NCI-H187 (cell line): ENCODE measurements at places on chromosomes 6 and 20.

- no peak for DNase-seq
Observed at GRCh38 chr6:119147101-119148053, 68.9 kb upstream of the FAM184A start.

- no peak for DNase-seq
Observed at GRCh38 chr6:158060455-158061360, 79.0 kb downstream of the SYNJ2 start.

DNA sequence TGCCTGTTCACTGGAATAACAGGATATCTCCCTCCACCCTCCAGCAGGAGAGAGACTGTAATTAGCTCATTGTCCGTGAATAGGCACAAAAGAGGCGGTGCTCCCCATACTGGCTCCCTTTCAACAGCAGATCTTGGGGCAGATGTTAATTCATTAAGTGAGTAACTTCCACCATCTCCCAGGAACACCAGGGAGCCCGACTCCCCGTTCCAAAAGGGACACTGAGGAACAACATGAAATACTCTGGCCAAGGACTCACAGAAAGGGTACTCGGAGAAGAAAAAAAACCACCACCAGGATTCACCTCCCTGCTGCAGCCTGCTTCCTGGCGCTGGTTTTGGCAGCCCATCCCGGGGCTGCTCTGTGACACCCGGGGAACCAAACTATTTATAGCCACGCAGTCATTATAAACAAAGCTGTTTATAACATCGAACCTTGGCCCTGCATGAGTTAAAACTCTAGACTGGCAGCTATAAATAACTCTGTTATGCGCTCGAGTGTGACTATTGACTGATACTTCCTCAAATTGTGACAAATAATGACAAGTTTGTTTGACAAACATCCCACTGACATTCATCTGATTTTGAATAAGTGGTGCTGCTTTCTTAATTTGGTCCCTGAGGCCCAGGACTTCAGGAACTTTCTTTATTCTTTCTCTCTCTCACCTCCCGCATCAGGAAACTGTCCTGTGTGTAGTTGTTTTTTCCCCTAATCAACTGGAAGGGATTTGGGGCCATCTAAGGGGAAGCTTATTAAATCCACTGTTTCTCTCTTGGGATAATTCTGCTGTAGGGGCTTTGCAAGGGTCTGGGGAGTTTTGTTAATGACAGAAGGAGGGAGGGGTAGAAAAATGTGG, 521.6 kb downstream of the CD83 start:
- DNase-seq, result no peak

DNA sequence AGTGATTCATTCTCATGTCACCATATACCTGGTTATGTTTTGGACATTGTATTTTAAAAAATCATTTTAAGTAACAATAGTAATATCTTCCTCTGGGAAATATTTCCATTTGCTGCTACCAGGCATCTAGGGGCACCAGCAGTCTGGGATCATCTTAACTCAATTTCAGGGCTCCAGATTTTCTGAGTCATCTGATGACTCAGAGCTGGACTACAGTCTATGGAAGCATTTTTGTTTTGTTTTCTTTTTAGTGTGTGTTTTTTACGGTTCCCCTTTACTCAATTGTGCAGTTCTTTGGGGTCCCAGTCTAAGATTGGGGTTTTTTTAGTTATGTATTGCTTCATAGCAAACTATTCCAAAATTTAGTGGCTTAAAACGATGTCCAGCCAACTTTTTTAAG, 5.7 kb upstream of the FKBP5 start:
- DNase-seq, result no peak

DNA sequence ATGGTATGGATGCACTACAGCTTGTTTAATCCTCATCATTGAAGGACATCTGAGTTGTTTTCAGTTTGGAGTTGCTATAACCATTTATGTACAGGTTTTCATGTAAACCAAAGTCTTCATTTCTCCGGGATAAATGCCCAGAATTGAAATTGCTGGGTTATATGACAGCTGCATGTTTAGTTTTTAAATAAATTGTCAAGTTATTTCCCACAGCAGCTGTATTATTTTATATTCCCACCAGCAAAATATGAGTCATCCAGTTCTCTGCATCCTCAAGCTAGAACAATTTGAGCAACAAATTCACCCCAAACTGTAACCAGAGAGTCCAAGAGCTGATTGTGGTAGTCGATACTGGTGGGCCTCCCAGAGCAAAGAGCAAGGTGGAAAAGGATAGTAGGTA, 161.0 kb upstream of the PRND start:
- DNase-seq, result no peak

GRCh38 chr20:31566319-31566657, 38.8 kb upstream of the ID1 start:
- no peak for DNase-seq

- no peak for DNase-seq
Observed at GRCh38 chr20:46991880-46992639, 97.4 kb downstream of the EYA2 start.

DNA sequence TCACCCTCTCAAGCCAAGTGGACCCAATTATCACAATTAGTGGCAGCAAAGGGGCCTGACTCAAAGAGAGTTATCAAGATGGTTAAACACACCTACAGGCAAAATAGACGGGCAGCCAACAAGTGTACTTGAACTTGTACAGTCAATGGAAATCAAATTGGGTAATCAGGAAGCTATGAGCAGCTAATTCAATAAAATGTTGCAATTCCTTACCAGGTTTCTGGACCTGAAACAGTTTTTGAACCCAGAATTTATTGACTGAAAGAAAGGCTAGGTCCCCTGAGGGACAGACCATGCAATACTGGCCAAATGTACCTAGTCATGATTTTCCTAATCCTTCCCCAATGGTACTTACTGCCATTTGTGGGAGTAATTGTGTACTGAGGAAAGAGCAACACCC, 679.8 kb downstream of the EPM2A start:
- no peak for DNase-seq

DNA sequence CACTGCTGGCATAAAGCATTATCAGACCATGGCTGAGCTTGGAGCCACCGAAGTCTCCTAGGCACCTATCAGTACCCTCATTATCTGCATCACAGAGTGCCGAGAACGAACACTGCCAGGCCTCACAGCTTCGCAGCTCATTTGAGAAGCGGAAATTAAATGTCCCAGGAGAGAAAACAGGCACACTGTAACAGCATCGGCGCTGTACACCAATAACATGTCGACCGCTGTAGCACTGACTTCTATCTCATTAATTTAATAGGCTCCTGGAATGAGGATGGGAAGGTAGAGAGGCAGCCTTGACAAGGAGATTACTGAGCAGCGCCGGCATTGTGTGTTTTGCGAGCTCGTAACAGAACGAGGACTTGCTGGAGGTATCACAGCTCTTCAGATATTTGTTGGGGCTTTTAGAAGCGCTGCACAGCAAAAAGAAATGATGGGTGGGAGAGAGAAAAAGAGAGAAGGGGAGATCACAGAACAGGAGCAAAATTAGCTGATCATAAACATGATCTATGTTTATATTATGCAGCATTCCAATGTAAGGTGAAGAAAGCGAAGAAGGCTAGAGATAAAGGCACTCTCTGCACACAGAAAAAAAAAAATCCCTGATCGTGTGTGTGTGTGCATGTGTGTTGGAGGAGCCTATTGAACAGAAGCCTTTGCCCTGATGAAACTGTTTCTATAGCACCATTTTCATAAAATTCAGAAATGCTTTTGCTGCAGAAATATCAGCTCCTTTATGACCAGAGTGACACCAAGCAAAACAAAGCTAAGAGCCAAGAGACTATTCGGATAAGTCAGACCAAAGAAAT, 29.2 kb downstream of the ID4 start:
- DNase-seq, result no peak

- DNase-seq, result no peak
Observed at GRCh38 chr20:49561256-49561655, 6.7 kb downstream of the PTGIS start.

GRCh38 chr20:34575756-34576155, 17.2 kb downstream of the MAP1LC3A start:
- no peak for DNase-seq

DNA sequence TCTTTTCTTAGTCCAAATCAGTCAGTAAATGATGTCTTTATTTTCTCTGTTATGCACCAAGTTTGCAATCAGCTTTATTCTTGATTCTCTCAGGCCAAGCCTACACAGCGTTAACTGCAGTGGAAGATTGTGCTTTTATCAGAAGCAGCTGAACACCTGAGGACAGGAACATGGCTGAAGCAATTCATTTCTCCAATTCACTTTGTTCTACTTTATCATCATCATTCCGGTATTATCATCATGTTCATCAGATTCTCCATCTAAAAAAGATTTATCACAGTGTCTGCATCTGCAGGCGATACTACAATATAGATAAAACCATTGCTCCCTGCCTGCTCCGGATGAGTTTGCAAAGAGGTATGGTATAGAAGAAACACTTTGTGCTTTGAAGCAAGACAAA, 68.1 kb upstream of the STMND1 start:
- DNase-seq, result no peak

DNA sequence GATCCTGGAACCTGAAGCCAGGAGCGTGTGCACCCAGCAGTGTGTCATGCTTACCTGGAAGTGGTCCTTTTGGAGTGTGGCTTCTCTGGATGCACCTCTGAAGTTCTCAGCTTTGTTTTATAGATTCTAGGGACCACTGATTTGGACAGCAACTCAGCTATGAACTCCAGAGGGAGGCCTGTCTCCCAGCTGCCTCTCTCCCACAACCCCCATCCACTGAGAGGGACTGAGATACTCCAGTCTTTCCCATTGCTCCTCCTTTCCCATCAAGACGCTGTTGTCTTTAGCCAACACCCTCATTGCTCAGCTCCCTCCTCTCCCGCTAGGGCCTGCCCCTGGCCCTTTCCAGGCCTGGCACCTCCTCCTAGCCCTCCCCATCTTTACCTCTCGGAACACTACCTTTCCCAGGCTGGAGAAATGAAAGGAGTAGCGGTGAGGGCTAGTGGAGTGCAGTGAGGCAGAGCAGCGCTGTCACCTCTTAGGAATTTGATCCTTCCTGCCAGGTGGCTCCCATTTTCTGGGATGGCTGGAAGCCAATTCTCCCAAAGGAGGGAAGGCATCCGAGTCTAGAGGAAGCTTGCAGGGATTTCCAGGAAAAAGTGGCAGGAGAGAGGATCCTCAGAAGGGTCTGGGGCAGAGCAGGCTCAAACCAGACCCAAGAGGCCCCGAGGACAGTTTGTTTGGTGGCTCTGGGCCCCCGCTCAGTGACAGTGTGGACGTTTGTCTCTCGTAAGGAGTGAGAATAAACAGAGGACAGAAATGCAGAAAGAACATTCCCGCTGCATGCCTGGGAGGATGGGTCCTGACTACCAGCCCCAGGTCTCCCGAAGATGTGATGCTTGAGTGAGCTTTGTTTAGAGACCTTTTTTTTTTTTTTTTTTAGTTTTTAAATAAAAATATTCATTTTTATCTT, at the start of gene LRRN4:
Gene LRRN4, minus strand, starts transcription at position 285 of the 913 bp plus-strand sequence. CDS start 1,261 bp downstream, outside the sequence.
- peak; percentile 78 for DNase-seq

GRCh38 chr6:137707590-137708360, 159.3 kb upstream of the TNFAIP3 start:
- DNase-seq, result no peak

GRCh38 chr20:13006825-13007224, 1.9 kb upstream of the SPTLC3 start:
- no peak for DNase-seq

GRCh38 chr20:47360297-47361056, 4.0 kb upstream of the ZMYND8 start:
- peak; percentile 71 for DNase-seq

DNA sequence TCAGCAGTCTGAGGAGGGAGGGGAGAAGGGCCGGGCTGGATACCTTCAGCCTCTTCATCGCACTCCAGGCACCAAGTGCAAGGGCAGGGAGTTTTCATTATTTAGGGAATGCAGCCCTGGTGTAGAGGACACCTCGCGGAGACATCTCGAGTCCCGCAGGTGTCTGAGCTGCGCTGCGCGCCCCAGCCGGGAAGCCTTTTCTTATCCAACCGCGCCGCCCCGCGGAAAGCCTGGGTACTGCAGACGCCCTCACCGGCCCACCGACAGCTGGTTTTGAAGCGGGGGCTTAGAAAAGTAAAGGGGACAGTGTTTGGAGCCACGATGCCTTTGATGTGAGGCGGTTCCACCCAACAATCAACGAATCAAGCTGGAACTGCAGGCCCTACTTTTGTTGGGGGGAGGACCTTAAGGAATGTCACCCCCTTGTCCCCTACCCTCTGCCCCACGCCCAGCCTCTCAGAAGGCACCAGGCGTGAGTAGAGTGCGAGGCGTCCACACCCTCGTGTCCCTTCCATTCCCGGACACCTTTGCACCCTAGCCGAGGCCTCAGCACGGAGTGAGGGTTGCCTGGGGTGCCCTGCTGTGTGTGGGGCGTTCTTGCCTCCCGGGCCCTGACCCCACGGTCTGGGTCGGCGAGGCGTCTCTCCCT, 8.6 kb downstream of the NKX2-2 start:
- DNase-seq, result peak; percentile 1

GRCh38 chr6:67175101-67175500, 1460.0 kb upstream of the ADGRB3 start:
- no peak for DNase-seq

DNA sequence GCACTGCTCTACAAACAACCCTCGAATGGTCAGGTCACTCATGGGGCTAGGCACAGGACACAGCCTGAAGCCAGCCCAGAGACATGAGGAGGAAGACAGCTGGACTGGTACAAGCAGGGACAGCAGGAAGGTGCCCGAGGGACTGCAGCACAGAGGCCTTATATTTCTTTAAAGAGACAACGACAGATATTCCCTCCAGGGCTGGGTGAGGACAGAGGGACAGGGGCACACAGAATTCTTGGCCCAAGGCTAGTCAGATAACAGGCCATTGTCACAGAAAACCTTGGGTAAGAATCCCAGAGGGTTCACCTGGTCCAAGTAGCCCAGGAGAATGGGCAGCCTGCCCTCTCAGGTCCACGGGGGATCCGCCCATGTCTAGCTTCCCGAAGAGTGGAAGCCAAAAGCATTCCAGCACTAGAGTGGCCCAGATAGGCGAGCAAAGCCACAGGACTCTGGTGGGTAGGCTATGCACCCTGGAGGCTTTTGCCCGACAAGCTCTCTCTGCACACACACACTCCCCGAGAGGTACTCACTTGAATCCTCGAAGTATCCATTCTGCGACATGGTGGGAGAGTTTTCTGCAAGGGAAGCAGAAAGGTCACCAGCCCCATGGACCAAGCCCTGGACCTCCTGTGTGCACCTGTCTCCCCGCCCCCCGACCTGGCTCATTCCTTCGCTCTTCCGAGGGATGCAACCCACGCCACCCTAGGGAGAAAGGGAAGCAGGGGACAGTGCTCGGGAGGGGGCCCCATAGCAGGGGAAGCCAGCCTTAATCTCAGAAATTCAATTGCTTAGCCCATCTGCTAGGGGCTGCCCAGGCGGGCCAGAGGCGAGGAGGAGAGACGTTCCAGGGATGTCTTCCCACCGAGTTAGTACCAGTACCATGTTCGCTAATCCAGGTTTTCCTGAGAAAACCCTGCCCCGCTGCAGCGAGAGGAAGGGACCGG, 1.7 kb downstream of the SLC4A11 start:
- DNase-seq, result no peak

DNA sequence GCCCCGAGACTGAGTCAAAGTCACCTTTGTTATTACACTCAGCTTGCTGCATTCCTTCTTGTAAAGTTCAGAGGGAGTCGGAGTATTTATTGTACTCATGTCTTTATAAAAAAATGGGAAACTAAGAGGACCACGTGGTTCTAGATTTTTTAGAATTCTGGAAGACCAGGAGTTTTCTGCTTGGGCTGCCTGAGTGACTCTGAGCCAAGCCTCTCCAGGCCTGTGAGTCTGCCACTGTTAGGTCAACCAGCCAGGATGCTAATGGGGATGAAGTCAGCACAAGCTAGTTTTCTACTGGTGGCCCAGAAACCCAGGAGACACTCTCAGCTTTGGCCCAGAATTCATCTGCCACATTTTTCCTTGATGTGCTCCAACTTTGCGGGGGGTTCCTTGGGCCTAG, 453.5 kb upstream of the SULF2 start:
- DNase-seq, result no peak
